Fibroblast of the conjunctiva (primary cell): ENCODE measurements at places on chromosomes 11 and 22.

GRCh38 chr11:102773386-102773785 lies 7.0 kb downstream of the MMP10 start:
- DNase-seq, result no peak

DNA sequence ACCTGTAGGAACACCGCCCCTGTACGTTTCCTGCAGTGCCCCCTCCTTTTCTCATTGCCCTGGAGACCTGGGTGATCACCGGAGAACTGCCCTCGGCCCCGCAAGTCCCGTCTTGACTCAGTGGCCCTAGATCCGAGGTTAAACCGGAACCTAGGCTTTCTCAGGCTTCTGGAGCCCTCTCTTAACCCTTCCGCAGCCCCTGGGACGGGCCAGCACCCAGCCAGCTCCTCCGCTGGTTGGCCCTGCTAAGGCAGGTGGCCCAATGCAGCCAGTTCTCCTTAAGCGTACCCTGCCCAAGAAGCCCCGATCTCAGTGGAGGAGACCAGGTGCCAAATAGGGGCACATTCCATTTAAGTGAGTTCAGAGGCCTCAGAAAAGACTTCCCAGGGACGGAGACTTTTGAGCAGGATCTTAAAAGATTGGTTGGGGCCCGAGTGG lies 776 bp downstream of the NLRX1 start:
- no peak for DNase-seq

- no peak for DNase-seq
These were observed 38.4 kb downstream of the RPL27A start for GRCh38 chr11:8720868-8721608.

DNA sequence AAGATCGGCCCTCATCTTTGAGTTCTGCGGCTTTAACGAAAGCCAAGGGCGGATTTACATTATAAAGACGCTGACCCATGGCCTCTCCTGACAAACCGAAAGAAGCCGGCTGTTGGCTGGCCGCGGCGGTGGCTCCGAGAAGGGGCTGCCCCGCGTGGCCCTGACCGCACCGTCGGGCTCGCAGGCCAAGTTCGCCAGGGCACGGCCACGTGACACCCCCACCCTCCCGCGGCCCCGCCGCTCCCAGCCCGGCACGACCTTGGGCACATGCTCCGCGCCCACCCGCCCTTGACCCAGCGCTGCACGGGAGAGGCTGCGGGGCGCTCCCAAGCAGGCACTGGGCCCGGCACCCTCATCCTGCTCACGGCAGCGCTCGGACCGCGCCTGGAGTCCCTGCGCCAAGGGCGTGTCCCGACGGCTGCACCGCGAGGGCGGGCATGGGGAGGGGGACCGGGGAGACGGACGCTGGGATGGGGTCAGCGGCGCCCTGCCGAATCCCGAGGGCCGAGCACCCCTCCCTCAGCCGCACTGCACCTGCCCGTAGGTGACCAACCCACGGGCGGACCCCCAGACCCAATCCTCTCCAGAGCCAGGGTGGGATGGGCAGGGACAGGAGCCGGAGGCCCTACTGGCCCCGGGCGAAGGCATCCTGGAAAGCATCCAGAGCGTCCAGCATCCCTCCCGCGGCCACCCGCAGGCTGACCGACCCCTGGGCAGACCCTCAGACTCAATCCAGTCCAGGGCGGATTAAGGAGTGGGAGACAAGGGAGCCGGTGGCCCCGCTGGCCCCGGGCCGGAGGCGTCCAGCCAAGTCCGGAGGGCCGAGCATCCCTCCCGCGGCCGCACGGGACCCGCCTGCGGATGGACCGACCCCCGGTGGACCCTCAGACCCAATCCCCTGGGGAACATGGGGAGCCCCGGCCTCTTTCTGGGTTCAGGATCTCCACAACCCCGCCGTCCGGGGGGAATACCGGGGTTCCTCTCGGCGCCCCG lies 759 bp downstream of the CPT1A start:
- DNase-seq, result no peak

DNA sequence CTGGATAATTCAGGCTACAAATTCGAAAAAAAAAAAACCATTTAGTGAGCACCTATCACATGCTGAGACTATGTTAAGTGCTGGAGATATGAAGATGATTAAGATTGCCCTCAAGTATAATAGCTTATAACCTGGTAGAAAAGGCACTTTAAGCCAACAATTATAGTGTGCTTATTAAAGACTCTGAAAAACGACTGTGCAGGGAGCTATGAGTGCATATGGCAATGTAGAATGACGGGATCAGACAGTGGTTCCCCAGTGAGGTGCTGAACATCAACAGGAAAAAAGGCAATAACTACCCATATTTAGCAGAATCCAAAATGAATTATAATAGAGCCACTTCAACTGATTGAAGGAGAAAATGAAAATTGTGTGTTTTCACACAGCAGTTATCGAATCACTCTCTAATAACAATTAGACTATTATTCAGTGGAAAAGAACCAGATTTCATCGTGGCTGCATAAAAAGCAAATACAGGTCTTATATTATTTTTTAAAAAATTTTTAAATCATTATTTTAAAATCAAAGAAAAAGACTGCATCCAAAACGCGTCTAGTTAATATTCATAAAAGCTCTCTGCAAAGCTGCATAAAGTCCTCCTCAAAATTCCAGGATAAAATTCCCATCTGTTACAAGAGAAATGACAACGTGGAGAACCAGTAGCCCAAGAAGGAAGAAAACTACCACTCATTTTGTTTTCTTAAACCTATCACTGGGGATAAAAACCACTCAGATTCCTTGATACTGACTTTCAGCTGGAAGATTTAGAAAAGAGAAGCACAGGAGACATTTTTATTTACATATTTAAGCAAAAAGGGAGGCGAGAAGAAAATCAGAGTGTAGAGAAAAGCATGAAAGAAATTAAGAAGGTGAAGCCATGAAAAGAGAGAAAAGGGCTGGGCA lies 1.1 kb downstream of the MTMR2 start:
- DNase-seq, result no peak

DNA sequence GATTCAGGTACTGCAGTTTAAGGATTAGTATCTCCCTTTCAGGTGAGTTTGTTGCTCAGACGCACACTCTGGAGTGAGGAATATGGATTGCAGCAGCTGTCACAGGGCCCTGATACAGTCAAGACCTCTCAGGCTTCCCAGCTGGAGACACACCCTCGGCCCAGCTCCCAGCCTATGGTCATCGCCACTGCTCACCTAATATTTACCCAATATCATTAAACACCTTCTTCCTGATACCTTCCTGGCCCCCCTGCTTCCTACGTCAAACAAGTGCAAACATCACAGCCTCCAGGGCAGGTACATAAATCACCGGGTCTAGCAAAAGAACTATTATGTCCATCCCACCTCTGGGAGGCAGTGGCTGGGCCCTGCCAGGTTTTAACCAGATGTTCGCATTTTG lies 213.3 kb downstream of the MN1 start:
- no peak for DNase-seq

DNA sequence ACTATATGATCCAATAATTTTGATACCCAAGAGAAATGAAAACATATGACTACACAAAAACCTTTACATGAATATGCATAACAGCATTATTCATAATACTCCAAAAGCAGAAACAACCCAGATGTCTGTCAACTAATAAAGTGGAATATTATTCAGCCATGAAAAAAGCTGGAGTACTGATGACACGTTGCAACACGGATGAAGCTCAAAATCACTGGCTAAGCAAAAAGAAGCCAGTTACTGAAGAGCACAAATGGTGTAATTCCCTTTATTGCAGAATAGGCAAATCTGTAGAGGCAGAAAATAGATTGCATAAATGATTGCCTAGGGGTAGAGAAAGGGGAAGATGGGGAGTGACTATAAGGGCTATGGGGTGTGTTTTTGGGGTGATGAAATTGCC lies 117.6 kb upstream of the FGF3 start:
- no peak for DNase-seq

GRCh38 chr22:43666457-43666856 lies 145.6 kb downstream of the EFCAB6 start:
- DNase-seq, result no peak

DNA sequence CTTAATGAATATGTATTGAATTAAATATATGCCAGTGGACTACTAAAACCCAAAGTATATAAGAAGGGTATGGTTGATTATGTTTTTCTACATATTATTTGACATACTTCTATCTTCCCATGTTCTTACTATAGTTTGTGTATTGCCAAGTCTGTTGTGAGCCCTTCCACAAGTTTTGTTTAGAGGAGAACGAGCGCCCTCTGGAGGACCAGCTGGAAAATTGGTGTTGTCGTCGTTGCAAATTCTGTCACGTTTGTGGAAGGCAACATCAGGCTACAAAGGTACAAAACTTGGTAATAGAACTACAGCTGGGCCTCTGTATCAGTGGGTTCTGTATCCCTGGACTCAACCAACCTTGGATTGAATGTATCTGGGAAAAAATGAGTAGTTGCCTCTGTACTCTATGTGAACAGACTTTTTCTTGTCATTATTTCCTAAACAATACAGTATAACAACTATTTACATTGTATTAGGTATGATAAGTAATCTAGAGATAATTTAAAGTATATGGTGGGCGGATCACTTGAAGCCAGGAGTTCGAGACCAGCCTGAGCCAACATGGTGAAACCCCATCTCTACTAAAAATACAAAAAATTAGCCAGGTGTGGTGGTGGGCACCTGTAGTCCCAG lies 38.7 kb upstream of the TTC36 start:
- peak; percentile 78 for DNase-seq

DNA sequence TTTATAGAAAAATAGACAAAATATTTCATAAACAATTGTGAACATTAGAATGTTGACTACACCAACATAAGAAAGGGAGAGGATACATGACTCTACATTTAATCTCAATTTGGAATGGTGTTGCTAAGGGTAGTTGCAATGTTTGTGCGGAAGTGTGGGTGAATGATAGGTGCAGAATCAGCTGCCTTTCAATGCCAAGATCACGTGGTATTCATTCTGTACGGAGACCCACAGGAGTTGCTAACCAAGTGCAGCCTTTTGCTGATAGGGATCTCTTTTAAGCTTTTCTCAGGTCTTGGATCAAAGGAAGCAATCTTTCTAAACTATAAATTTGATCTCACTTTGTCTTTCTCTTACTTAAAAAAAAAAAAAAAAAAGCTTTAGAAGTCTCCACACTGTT lies 29.8 kb upstream of the CTSC start:
- no peak for DNase-seq

DNA sequence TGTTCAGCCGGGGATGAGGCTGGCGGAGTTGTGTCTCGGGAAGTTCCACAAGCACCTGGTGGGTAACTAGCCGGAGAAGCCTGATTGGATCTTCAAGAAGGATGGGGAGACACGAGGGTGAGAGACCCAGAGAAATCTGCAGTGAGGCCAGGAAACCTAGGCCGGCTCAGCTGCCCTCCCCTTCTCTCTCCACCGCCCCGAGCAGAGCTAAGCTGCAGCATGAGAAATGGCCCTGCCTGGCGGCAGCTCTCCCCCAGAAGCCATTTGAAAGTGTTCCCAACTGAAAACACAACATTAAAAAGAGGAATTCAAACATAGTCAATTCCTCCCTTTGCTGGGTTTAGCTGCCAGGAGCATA lies 77.8 kb upstream of the SHISAL1 start:
- no peak for DNase-seq

- no peak for DNase-seq
These were observed 199.8 kb downstream of the GUCY1A2 start for GRCh38 chr11:106818443-106818842.

GRCh38 chr11:108859510-108859909 lies 194.6 kb downstream of the DDX10 start:
- no peak for DNase-seq

DNA sequence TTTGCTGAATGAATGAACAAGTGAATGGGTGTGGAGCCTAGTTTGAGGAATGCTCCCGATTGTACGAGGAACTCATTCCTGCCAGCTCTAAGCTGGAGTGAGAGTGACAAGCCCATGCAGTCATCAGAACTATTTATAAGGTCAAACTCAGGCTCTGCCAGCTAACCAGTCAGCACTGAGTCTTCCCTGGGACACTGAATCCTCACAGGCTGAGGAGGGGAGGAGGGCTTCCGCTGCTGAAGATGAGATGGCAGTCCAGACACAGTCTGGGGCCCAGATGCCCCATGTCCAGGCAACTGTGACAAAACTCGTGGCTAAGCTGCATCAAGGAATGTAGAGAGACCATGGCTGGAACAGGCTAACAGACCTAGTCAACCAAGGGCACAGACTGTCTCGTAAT lies 4.0 kb downstream of the LRP4 start:
- DNase-seq, result no peak

DNA sequence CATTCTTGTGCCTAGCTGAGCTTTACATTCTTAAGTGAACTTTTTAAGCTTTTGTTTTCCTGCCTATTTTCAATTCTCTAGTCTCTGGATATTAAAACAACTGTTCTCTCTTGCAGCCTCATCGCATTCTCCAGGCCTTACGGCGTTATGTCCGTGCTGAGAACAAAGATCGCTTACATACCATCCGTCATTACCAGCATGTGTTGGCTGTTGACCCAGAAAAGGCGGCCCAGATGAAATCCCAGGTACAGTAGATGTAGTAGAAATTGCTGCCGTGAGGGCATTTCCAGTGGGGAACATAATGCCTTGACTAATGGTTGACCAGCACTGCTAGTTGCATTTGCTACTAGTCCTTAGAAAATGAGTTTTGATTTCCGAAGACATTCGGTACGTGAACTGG lies 29.7 kb upstream of the ST14 start:
- no peak for DNase-seq

GRCh38 chr11:132217856-132218255 lies 847.4 kb downstream of the NTM start:
- no peak for DNase-seq

GRCh38 chr11:7098235-7098832 lies 9.5 kb downstream of the RBMXL2 start:
- peak; percentile 37 for DNase-seq

GRCh38 chr11:69212798-69213110 lies 57.0 kb downstream of the SMIM38 start:
- DNase-seq, result no peak

- peak; percentile 43 for DNase-seq
These were observed 1.2 kb upstream of the HSPA8 start for GRCh38 chr11:123062892-123063825.

GRCh38 chr11:2402106-2402505 lies 1.6 kb downstream of the TSSC4 start:
- DNase-seq, result no peak

- DNase-seq, result no peak
These were observed 1.1 kb downstream of the FEN1 start for GRCh38 chr11:61793829-61794204.

DNA sequence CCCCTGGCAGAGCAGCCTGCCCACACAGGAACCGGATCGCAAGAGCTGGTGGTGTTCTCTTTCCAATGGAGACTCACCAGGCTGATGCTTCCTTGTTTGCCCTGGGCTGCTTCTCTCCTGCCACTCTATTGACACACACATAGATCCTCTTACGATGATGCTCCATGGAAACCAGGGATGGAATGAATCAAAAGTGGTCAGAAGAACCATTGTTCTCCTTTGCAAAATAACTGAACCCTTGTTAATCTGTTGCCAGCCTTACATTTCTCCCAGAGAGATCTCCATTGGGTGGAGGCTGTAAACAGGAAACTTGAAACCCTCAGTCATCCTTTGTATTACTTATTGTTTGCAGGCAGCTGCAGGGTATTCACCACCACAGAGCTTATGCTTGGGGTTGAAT lies 24.6 kb upstream of the LDLRAD3 start:
- no peak for DNase-seq
